Suppressor macrophage treated with lipopolysaccharide for 4 hours (primary cell): ENCODE measurements at places on chromosomes 7 and 10.

- peak; percentile 50 for DNase-seq
These were observed 1.1 kb upstream of the PWWP2B start for GRCh38 chr10:132395704-132396493.

DNA sequence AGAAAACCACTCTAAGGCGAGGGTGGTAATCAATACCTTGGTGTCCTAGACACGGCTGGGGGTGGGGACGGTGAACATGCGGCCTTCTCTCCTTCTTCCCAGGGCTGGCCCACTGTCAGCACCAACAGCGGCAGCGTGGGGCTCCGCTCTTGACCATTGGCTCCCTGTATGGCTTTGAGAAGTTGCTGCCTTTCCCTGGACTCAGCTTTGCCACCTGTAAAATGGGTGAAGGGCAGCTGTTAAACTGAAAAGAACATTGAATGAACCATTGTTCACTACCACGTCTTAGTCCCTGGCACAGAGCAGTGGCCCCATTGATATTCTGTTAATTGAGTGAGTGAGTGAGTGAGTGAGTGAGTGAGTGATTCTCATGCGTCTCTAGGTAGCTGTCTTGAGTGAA lies 95.3 kb downstream of the ZMIZ1 start:
- DNase-seq, result no peak

DNA sequence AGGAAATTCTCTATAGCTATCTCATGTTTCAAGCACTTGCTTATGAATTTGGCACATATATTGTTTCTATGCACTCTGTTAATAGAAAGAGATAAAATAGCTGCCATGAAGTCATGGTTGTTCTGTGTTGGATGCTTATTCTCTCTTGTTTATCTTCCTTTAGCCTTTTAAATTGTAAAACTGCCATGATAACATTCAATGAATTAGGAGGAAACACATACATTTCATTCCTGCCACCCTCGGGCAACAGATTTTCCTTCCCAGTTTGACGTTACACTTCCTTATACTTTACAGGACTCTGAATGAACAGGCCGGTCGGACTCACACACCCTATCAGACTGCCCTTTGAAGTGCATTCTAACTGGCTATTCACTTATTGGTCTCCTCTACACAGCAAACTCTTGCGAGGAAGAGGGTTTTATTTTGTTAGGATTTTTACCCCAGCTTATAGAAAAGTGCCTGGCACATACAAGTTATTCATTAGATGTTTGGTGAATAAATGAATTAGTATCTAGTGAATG lies 65.7 kb upstream of the FERD3L start:
- DNase-seq, result no peak

GRCh38 chr7:113119429-113119828 lies 1.1 kb upstream of the SMIM30 start:
- no peak for DNase-seq

DNA sequence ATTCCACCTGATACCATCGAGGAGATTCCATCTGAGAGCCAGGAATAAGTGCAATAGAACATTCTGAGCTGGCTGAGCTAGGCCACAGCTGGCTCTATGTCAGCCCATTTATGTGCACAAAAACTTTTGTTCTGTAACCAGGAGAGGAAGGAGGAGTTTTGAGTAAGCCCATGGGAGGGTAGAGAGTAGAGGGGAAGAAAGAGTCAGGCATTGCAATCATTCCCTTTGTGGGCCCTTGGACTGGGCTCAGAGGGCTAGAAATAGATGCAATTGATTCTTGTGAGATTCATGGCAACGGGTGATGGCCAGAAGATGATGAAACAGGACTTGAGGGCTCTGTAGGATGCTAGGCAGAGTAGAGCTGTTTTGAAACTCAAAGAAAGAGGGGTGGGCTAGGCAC lies 104.6 kb upstream of the KIF5B start:
- DNase-seq, result no peak

DNA sequence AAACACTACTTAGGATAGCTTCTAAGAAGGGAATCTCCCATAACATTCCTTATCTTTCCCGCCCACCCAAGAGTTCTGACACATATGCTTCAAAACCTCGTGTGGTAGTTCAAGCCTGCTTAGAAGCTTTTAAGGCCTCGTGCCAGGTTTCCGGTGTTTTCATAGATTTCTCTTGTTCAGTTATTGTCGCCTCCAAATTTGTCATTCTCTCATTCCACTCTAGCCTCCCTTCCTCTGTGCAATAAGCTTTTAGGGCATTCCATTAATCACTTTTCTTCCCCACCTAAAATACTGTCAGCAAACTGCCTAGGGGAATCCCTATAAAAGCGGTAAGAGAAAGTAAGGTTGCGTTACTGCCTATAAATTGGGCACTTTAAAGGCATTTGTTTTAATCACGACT lies 718 bp upstream of the BPGM start:
- peak; percentile 37 for DNase-seq

DNA sequence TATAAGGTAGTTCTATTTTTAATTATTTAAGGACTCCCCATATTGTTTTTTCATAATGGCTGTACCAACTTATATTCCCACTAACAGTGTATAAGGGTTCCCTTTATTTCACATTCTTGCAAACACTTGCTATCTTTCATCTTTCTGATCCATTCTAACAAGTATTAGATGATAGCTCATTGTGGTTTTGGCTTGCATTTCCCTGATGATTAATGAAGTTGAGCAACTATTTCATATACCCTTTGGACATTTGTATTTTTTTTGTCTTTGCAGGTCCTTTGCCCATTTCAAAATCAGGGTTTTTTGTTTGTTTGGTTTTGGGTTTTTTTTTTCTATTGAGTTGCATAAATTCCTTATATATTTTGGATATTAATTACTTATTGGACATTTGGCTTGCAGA lies 107.2 kb downstream of the EPC1 start:
- DNase-seq, result peak; percentile 62

- DNase-seq, result peak; percentile 81
These were observed 812 bp upstream of the IDE start for GRCh38 chr10:92574548-92575261.

DNA sequence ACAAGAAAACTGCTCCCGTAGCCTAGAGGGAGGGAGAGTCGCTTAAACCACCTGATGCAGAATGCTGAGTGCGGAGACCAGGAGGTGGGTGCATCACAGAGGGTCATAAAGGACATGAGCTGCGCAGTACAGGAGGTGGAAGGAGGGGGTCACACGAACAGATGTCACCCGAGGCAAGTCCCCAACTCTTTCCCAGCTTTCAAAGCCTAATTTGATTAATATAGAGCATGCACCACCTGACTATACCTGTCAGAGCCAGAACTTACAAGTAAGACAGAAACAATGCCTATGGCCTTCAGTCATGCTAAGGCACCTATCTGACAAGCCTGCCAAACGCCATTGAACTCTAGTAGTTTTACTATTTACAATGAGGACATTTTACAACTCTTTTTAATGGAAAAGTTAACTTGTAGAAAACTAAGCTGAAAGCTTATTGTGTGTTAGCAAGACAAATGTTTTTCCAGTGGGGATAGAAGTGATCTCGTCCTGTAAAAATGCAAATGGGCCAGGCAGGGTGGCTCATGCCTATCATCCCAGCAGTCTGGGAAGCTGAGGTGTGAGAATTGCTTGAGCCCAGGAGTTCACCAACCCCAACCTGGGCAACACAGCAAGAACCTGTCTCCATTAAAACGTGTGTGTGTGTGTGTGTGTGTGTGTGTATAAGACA lies 1.1 kb upstream of the VOPP1 start:
- no peak for DNase-seq

- DNase-seq, result peak; percentile 74
These were observed 227.4 kb downstream of the CELF2 start for GRCh38 chr10:11245095-11245479.

DNA sequence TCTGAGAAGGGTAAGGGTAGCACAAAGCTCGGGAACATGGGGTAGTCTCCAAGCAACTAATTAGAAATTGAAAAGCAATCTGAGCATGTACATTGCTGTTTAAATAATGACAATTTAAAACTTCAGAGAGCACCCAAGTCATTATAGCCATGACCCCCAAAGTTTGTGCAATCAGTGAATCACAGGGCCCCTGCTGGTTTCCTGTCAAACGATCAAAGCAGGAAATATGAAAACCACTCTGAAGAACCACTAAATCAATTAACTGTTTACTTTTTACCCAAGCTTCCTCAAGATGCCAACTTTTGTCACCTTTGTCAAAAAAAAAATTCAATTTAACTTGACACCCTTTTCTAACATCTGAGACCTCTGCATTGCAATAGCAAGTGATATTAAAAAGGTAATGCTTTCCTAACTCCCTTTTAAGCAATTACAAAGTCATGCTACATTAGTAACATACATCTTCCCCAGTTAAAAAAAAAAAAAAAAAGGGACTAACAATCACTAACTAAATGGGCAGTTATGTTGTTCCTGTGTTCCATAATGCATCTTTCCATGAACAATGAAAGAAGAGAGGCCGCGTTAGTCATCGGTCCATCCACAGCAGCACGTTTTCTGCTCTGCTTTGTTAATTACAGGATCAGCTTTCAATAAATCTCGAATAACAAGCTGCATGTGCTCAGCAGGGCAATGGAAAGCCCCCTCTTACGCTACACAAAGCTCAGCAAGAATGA lies 80.6 kb downstream of the ETV1 start:
- no peak for DNase-seq

- DNase-seq, result no peak
These were observed 129.6 kb downstream of the TNS3 start for GRCh38 chr7:47452295-47452694.

DNA sequence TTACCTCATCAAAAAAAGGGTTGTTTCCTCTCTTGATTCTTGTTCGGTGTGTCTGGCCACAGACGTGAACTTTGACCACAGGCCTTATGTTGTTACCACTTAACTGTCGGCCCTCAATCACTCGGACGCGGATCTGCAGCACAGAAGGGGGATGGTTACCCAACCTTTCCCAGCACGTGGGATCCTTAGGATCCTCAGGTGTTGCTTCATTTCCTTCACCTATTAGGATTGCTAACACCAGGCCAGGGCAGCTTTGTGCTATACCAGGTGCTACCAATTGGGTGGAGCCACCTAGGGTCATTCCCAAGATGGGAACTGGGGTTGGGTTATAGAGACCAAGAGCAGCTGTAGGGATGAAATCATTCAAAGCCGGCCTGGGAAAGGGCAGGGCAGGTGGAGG lies 73.4 kb downstream of the MYOF start:
- no peak for DNase-seq

GRCh38 chr7:108132551-108133265 lies 2.5 kb upstream of the LAMB4 start:
- DNase-seq, result no peak

- peak; percentile 99 for DNase-seq
These were observed at the start of gene ING3 for GRCh38 chr7:120950539-120951308. Gene ING3, plus strand, starts transcription at chr7:120950777. Its CDS starts 120 bp downstream, at chr7:120950897.

DNA sequence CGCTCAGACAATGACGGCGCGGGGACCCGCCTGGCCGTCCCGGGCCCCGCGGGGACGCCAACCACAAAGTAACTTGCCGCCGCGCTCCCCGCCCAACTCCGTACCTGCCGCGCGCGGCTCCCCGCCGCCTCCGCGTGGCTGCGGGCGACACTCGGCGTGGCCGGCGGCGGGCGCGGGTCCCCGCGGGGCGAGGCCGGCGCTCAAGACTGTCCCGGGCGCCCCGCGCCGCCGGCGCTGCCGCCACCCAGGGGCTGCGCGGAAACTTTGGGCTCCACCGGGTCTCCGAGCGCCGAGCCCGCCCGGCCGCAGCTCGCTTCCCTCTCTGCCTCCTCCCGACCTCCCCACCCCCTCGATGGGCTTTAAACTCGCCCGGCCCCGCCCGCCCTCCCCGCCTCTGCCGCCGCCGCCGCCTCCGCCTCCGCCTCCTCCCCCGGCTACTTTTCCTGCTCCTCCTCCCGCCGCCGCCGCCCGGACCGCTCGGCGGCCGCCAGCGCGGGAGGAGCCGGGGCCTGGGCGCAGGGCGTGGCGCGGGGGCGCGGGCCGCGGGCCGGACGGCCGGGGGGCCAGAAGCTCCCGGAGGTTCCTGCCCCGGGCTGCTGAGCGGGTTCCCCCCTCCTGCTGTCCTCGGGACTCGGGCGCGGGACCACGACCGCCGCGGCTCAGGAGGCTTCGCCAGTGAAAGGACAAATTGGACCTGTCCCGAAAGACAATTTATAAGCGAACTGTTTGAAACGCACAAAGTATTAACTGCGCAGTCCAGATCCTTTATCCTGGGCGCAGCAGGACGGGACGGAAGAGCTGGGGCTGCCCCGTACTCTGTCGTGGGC lies 10.6 kb upstream of the GRB10 start:
- peak; percentile 55 for DNase-seq

GRCh38 chr7:41881331-41882130 lies 178.6 kb upstream of the INHBA start:
- DNase-seq, result peak; percentile 98

GRCh38 chr10:35335133-35336083 lies 901 bp upstream of the CCNY start:
- peak; percentile 11 for DNase-seq

DNA sequence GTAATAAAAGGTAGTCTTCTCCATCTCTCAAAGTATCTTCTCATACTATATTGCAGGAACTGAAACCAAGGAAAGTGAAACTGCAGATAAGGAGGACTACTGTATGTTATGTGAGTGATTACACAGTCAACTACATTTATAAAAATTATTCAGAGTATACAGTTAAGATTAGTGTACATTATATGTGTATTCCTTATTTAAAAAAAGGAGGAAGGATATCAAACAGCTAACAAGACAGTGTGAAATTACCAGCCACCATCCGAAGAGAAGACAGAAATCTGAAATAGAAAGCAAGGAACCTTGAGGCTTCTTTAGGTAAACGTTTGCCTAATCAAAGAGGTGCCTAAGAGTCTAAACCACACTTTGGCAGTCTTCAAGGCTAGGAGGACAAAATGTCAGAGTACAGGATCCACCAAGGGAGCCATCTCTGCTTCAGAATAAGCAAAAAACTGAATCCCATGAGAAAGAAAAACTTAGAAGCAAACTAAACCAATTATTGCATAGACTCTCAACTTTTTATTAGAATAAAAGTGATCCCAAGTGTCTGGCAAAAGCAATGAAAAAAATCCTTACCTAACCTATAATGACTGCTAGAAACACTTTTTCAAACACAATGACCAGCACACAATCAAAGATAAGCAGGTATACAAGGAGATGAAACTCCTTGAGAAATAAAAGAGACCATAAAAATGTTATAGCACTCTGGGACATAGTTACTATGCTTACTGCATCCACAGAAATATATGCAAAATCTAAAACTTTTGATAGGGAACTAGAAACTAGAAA lies 6.4 kb downstream of the USP6NL start:
- DNase-seq, result peak; percentile 60

DNA sequence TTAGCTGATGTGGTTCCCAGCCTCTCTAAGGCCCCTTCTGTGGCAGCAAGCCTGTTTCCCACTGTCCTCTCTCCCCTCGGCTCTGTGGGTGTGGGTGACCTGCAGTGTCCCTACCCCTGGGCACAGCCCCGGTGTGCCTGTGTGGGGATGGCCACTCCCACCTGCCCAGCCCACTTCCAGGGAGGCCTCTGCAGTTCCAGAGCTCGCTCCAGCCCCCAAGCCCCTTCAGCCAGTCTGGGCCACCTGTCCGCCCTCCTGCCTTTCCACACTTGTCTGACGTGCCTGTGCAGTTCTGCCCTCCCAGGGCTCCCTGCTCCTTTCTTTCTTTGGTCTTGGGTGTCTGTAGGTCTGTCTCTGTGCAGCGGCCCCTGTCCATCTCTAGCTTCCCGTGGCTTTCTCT lies 127.0 kb upstream of the PPIF start:
- DNase-seq, result no peak

GRCh38 chr7:104091242-104091641 lies 101.8 kb upstream of the RELN start:
- no peak for DNase-seq
